ENCODE measurements at places on chromosomes 6 and 20.

GRCh38 chr6:157184202-157185015 lies 138.9 kb downstream of the TMEM242 start:
- peak; percentile 19 for DNase-seq

DNA sequence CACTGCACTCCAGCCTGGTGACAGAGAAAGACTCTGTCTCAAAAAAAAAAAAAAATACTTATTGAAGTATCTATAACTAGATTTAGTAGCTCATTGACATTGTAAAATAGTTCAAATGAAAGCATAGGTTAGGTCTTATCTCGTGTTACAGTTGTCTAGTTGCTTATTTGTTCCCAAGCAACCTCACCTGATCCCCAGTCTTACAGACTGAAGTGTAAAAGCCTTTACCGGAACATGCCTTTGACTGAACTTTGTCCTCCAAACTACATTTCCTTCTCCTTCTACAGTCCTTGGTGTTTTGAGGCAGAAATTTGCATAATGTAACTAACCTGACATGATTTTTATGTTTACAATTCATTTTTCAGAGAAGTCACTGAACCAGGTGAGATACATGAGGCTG lies 61.0 kb downstream of the PKIB start:
- DNase-seq: no peak

DNA sequence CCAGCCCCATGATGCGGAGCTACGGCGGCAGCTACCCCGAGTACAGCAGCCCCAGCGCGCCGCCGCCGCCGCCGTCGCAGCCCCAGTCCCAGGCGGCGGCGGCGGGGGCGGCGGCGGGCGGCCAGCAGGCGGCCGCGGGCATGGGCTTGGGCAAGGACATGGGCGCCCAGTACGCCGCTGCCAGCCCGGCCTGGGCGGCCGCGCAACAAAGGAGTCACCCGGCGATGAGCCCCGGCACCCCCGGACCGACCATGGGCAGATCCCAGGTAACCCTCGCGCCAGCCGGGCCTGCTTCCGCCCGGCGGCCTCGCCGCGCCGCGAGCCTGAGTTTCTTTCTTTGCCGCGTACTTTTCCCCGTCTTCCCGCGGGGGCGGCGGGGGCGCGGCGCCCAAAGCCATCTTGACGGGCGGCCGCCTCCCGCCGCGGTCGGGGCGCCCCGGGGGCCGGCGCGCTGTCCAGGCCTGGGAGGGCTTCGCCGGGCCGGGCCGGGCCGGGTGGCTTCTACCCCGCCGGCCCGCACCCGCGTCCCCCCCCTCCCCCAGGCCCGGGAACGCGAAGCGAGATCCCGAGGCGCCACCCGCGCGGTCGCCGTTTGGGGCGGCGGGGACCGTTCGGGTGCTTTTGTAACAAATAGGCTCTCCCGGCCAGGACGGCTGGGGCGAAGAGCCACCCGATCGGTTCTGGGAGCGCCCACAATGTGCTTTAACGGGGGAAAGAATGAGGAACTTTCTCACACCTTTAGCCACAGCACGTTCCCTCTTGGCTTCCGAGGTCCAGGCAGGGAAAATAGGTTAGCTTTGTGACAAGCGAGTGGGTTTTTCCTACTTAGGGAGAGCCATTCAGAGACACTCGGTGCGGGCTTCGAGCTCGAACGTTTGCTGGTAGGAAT lies 2.3 kb downstream of the ARID1B start:
- DNase-seq: no peak

- DNase-seq: no peak
Measured at GRCh38 chr6:69785697-69786096, 11.1 kb downstream of the LMBRD1 start.

GRCh38 chr6:164693944-164694343 lies 615.5 kb downstream of the C6orf118 start:
- DNase-seq: no peak

Data from AG09319 (cell line).